Left renal cortex interstitium (tissue), 4 donors: ENCODE measurements at places on chromosomes 7 and 10. TPM values are rescaled to one million over a fixed set of nuclear protein-coding genes. Genes with fewer than 3 reads are reported as not detected.
A peak's percentile ranks its signal among the peaks of the same experiment; 100 is the strongest.

Gene DPP6
- polyA plus RNA-seq: 44.0 TPM

Gene CD36
- polyA plus RNA-seq: 24.5 TPM

Gene GPR158
- 0.29 TPM for polyA plus RNA-seq

Gene TMEM229A
- polyA plus RNA-seq: 0.13 TPM

Gene MKRN1
- 104 TPM for polyA plus RNA-seq

Gene RBM20
- polyA plus RNA-seq: 1.7 TPM

Gene DPYSL4
- polyA plus RNA-seq: 20.8 TPM

DNA sequence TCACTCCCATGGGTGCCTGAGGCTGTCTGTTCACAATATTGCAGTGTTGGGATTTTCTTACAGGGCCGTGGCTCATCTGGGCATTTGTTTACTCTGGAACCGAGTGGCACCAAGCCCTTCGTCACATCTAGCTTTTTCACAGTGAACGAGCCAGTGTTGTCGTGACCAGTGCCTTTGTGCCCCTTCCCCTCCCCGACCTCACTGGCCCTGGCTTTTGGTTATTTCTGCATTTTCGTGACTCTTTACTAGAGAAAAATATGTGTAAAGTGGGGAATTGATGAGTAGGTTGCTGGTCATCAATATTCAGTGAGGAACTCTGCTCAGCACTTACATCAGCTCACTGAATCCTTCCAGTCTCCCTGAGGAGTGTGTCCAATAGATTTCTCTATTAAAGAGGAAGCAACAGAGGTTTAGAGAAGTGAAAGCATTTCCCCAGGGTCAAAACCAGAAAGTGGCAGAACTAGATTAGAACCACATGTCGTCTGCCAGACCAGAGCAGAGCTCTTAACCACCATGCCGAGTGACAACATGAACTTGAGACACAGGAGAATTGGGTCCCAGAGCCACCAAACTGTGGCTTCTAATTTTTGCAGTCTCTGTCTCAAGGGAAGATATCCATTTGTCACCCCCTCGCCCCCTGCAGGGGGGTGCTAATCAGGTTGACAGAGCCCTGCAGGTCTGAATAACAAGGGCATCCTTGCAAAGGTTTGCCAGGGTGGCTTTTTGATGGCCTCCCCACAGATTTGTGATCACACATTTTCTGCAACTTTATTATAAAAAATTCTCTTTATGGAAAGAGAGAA lies 125.3 kb downstream of the CHN2 start:
- DNase-seq: no peak

DNA sequence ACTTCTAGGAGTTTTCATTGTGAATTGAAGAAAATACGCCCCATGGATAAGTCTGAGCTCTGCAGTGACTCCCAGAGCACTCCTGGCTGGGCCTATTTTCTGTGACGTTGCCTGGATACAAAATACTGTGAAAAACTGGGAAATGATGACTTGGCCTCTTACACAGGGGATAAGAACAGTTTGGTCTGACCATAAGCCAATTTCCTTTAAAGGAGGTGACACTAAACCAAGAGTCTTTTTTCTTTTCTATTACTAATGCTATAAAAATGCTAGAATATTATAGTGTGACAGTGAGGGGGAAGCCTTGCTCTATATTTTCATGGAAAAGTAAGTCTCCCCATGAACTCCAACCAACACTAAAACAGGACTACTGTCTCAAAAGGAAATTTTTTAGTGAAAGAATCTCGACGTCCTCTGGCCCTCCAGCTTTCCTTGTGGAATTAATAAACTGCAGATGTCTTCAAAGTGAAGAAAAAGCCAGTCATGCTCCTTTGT lies 45.5 kb downstream of the MYOF start:
- no peak for DNase-seq

DNA sequence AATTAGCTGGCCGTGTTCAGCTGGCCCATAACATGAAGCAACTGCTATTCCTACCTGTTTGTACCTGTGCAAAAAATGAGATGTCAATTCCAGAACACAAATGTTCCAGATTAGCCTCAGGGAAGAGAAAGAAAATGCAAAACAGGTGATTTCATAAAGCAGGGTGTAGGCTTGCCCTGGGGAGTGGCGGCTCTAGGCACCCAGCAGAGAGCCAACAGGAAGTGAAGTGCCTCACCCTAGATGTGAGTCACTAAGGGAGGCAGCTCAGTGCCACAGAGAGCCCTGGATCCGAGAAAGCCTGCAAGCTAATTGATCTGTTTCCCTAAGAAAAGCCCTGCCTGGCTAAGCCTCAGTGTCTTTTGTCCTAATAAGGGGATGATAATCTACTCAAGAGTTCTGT lies 240.0 kb downstream of the ARHGAP21 start:
- no peak for DNase-seq

- DNase-seq: no peak
Measured at GRCh38 chr7:48868916-48869315, 55.4 kb upstream of the CDC14C start.

DNA sequence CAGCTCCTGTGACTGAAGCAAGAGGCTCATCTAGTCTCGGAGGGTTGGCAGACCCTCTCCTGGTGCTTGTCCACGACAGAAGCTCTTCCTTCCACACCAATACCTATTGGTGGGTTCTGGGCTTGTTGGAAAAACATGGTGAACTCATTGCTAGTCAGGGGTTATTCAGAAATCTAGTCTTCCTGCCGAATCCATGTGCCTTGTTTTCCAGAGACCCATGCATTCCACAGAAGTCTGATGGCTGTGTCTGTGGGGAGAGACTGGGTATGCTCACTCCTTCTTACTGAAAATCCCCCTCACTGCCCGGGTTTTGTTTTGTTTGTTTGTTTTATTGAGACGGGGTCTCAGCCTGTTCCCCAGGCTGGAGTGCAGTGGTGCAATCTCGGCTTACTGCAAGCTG lies 138.3 kb downstream of the DNAJB6 start:
- no peak for DNase-seq

DNA sequence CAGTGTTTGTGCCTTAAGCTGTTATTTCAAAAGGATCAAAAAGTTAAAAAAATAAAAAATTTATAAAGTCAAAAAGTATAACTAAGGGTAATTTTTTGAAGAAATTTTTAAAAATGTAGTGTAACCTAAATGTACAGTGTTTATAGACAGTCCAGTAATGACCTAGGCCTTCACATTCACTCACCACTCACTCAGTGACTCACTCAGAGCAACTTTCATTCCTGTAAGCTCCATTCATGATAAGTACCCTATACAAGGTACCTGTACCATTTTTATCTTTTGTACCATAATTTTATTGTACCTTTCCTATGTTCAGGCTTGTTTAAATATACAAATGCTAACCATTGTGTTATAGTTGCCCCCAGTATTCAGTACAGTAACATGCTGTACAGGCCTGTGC lies 21.5 kb downstream of the DNAJC9 start:
- no peak for DNase-seq

- DNase-seq: no peak
Measured at GRCh38 chr7:134442441-134443220, 16.3 kb downstream of the AKR1B1 start.

DNA sequence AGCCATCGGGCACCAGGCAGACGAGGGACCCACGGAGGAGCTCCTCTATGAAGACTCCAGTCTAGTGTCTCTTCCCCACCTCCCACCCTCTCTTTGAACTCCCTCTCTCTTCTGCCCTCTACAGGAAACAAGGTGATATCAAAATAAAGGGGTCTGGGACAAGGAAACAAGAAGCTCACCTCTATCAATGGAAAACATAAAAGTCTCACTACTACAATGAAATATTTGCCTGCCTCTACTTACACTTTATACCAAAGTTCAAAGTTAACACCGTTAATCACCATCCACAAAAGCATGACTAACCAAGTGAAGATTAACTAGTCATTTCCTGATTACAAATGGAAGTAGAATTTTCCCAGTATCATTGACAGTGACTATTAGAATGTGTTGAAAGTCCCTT lies 82.2 kb downstream of the PARD3 start:
- DNase-seq: no peak

DNA sequence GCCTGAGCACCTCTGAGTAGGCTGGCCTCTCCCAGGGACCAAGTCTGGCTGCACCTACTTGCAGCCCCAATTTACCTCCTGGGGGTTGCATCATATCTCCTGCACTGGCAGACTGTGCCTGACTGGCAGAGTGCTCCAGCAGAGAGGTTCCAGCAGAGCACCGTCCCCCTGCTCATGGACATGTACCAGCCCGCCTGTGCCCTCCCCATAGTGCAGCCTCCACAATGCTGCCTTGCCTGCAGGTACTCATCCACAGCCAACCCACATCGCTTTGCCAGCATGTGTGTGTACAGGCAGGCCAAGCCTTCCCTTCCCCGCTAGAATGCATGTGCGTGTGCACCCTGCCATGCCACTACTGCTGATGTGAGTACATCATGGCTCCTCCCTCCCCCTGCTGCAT lies 105.5 kb upstream of the NPSR1 start:
- DNase-seq: no peak

DNA sequence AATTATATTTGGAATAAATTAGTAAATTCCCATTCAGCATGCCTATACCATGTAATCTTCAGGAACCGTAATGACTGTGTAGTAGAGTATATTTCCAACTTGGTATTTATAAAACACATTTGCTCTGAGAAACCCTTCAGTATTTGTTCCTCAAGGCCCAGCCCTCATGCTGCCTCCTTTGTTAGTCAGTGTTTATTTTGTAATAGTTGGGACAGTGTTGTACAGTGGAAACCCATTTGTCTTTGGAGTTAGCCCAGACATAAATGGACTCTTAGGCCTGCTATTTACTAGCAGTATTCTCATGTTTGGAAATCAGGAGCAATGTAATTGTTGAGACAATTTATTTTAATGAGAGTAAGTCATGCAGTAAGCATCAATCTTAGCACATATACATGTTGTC lies 686.9 kb downstream of the AUTS2 start:
- no peak for DNase-seq

DNA sequence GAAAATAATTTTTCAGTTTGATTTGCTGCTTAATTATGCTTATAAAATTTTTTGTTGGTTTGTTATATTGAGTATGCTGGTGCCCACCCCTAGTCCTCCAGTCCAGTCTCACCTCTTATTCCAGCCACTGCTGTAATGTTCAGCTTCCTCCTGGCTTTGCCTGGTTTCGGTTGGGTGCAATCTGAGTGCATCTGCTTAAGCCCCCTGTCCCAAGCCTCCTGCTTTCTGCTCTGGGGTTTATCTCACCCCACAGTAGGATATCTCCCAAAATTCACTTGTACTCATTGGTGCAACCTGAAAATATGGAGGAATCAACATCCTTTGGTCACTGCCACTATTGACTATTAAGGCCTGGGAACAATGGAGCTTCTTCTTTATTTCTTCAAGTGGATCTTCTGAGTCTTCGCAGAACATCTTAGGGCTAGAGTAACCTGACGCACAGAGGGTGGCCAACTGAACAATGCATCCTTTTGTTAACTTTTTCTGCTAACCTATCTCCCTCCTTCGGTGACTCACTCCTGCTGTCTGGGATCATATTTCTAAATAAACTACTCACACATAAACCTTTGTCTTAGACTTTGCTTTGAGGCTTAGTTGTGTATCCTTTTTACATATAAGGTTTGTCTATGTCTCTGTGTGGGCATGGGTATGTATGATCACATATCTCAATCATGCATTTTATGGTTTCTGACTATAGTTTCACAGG lies 19.1 kb upstream of the SOSTDC1 start:
- DNase-seq: no peak

GRCh38 chr7:77245015-77245755 lies 45.6 kb upstream of the FGL2 start:
- DNase-seq: no peak

DNA sequence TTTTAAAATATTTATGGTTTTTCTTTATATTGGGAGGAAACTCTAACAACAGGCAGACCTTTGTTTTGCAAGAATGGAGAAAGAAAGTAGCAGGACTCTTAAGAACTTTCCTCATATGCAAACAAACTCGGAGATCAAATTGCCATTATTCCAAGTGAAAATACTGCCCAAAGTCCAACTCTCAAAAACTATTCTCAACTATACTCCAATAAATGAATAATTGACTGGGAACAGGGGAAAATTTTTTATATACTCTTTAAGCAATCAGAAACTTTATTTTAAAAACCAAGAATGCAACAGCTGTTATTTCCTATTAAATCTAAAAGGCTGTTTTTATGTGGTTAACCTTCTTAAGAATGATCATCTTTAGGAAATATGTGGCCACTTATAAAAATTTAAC lies 101.9 kb downstream of the COL28A1 start:
- DNase-seq: no peak

DNA sequence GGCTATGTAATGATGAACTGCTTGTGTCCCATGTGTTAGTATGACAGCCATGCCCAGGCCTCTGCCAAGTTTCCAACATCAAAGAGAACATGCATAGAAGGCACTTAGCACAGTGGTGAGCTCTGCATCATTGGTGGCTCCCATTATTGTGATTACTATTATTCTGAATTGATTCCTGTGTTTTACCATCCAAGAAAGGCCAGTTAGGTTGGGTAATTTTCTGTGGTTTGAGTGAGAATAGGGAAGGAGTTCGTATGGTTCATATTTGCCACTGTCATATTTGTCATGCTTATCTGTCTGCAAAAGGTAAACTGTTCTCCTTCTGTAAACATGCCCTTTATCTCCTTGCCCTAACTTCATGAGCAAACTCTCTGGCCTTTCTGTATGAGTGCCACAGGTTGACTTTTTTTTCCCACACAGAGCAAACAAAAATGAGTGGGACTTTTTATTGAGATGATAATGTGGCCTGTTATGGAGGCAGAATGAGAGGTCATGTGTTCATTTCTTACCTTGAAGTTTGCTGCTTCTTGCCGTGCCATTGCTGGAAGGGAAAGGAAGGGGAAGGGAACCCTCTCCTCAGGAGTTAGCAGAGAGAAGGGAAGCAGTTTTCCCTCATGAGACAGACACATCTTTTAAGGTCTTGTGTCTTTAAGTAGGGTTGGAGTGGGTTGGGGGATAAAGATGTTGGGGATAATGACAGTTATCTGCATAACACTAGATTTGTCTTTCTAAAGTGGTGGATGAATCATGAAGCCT lies 301.9 kb downstream of the LRMDA start:
- DNase-seq: no peak

DNA sequence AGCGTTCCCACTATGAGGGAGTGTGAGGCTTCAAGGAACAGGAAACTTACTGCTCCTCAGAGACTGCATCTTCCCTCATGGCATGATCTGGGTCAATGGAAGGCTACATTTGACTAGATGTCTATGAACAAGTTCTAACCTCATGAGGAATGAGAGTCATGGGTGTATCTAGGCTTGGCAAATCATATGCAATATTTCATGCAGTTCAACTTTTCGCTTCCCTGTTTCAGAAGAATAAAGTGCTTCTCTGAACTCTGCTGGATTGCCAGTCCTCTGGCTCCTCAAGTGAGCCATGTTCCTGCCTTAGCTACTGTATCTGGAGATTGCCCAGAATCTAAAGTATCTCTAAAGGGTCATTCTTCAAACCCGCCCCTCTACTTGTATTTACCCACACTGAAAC lies 54.3 kb upstream of the SEMA3A start:
- no peak for DNase-seq

DNA sequence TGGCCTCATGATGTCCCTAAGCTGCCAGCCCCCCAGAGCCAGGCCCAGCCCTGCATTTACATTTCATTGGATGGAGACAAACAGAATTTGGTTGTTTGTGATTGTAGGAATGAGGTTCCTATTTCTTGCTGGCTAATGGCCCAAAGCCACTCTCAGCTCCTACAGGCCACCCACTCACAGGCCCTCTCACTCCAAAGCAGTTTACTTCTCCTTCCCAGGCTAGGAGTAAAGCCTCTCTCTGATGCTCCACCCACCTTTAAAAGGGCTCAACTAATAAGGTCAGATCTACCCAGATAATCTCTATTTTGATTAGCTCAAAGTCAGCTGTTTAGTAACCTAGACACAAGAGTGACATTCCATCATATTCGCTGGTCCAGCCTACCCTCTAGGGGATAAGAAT lies 11.2 kb upstream of the CUZD1 start:
- DNase-seq: no peak

- peak; percentile 70 for DNase-seq
Measured at GRCh38 chr10:29304264-29304994, 15.6 kb downstream of the LYZL1 start.

GRCh38 chr10:61905837-61906561 lies 4.5 kb downstream of the ARID5B start:
- DNase-seq: no peak
